Fibroblast of villous mesenchyme (primary cell): ENCODE measurements at places on chromosomes 7 and 10.
A peak's percentile ranks its signal among the peaks of the same experiment; 100 is the strongest.

- no peak for DNase-seq
Measured at GRCh38 chr7:64879800-64880199, 23.3 kb upstream of the ZNF273 start.

DNA sequence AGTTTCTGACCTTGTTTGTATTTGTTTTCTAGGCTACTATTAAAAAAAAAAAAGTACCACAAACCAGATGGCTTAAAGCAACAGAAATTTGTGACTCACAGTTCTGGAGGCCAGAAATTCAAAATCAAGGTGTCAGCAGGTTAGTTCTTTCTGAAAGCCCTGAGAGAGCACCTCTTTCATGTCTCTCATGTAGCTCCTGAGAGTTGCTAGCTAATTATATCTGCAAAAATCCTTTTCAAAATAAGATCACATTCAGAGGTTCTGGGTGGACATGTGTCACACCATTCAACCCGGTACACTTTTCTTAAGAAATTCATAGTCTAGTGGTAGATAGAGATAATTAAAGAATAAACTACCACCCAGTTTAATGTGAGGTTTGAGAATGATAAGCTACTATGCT is 888.6 kb downstream of the GRID1 start:
- DNase-seq: no peak

DNA sequence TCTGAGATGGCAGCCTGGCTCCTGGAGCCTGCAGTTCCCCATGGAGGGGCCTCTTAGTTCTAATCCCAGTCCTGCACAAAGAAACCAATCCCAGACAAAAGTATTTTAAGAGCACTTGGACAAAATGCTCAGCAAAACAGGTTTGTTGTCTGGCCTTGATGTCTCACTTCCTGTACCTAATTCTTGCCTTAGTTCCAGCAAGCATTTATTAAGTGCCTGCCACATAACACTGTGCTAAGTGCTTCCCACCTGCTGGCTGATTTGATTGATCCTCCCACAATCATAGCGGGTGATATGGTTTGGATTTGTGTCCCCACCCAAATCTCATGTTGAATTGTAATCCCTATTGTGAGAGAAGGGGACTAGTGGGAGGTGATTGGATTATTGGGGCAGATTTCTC is 65.7 kb upstream of the HABP2 start:
- no peak for DNase-seq

GRCh38 chr10:21860718-21861117 is 142.8 kb downstream of the DNAJC1 start:
- DNase-seq: peak; percentile 6

DNA sequence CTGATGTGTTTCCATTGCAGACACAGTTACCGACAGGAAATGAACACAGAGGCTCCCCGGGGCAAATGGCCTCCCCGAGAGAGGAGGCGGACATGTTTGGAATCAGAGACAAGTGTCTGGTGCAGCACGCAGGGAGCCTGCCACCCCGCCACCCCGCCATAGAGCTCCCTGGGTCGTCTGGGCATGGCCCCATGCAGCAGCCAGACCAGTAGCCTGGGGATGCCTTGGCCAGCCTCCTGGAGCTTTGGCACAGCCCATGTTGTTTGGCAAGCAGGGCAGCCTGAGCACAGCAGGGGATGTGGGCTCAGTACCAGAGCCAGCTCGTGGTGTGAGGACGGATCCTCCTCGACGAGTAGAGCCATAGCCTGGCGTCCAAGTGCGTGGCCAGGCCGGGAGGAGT is 80.8 kb downstream of the NKX6-2 start:
- DNase-seq: no peak

DNA sequence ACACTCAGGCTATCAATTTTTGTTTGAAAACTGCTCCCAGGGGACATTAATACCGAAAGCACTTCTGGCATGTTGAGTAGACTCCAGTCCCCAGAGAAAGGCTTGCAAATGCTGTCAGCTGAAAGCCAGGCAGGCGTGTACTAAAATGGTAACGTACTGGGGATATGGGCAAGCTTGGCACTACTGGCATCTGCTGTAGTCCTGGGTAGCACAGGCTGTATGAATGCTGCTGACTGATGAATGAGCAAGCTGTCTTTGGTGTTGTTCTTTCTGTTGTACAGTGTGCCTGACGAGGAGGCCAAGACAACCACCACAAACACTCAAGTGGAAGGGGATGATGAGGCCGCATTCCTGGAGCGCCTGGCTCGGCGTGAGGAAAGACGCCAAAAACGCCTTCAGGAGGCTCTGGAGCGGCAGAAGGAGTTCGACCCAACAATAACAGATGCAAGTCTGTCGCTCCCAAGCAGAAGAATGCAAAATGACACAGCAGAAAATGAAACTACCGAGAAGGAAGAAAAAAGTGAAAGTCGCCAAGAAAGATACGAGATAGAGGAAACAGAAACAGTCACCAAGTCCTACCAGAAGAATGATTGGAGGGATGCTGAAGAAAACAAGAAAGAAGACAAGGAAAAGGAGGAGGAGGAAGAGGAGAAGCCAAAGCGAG is 53.5 kb upstream of the AGBL3 start:
- peak; percentile 53 for DNase-seq

GRCh38 chr7:16422917-16423316 is 1.6 kb upstream of the CRPPA start:
- no peak for DNase-seq

DNA sequence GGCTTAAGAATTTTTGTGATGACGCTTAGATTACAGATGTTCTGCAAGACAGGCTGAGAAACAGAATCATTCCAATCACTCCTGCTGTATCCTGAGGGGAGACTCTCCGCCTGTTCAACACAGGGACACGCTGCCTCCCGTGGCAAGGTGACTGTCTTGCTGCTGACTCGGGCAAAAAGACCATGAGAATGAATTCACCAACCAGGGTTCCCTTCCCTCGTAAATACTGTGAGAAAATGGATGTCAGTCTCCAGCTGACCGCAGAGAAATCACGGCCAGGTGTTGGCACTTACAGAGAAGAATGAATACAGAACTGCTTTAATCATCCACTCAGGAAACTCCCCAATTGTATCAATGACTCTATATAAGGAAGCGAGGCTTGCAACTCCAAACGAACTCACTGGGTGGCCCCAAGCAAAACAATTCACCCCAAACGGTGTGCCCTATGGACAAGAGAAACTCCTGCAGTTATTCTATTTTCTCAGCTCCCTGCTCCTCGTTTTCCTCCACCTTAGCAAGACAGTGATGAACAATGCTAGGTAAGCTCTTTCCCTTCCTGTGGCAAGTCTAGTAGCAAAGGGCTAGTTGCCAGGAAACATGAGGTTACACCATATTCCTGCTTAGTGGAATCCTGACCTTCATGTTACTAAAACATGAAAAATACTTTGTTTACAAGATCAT is 22.8 kb downstream of the GNA12 start:
- peak; percentile 84 for DNase-seq

DNA sequence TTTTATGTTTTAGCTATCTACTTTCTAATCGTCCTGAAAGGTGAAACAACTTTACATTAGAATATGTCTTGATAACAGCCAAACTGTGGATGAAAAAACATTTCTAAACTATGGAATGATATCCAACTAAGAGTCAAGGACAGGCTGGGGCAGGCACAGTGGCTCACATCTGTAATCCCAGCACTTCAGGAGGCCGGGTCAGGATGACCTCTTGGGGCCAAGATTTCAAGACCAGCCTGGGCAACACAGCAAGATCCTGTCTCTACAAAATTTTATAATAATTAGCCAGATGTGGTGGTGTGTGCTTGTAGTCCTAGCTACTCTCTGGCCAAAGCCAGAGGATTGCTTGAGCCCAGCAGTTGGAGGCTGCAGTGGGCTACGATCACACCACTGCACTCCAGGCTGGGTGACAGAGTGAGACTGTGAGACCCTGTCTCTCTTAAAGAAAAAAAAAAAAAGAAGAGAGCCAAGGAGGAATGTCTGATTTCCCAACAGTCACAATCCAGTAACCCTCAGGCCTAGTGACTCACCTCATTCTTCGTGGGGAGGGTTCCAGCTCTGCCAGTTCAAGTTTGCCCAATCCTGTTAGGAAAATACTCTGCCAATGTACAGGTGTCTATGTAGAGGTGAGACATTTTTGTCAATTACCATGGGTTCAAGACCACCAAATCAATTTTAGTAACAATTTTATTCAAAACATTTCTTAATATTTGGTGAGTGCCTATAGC is 14.6 kb upstream of the FZD1 start:
- peak; percentile 70 for DNase-seq

DNA sequence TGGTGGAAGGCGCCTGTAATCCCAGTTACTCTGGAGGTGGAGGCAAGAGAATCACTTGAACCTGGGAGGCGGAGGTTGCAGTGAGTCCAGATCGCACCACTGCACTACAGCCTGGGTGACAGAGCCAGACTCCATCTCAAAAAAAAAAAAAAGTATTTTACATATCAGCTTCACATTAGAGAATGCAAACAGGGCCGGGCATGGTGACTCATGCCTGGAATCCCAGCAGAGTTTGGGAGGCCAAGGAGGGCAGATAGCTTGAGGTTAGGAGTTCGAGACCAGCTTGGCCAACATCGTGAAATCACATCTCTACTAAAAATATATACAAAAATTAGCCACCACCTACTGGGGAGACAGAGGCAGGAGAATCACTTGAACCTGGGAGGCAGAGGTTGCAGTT is 31.6 kb downstream of the USP54 start:
- no peak for DNase-seq

- peak; percentile 2 for DNase-seq
Measured at GRCh38 chr7:39271402-39271801, 293.7 kb downstream of the POU6F2 start.

GRCh38 chr7:442457-442856 is 77.2 kb downstream of the PDGFA start:
- DNase-seq: no peak

- no peak for DNase-seq
Measured at GRCh38 chr7:156993021-156993924, 17.2 kb downstream of the MNX1 start.

- peak; percentile 90 for DNase-seq
Measured at GRCh38 chr10:13272164-13272571, 27.7 kb downstream of the PHYH start.

DNA sequence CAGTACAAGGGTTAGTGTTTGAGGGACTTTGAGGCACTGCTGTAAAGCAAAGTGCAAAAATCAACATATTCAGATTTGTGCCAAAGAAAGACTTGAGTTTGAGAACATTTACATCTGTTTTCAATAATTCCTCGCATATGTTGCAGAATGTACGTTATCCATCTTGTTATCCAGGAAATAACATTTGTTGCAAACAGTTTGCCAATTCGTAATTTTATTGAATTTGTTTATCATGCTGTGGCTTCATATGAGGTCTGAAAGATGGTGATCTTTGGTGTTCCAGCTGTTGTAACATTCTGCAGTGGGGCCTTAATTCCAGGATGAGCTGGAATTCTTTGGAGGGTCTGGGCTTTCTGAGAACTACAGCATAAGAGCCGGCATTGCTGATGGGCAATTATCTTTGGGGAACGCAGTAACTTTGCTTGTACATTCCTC is 396.2 kb downstream of the LRMDA start:
- DNase-seq: no peak

GRCh38 chr10:98920807-98921206 is 314.8 kb downstream of the HPSE2 start:
- DNase-seq: peak; percentile 60
